ENCODE measurements at places on chromosomes 2 and 18. TPM values are rescaled to one million over a fixed set of nuclear protein-coding genes. Genes with fewer than 3 reads are reported as not detected.

DNA sequence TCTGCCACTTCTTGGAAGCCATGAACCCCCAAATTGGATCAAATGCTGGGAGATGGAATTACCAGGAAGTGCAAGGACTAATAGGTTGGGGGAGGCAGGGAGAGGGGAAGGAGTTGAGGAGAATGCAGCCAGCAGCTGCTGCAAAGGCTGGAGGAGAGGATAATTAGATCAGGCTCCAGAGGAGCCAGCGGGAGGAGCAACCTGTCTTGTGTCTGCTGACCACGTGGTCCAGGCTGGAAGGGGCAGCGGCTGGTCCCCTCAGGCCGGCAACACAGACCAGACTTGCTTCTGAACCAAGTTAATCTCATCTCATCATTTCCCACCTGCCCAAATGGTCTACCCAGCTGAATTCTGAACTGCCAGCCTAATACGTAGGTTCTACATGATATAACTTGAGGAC, 68.3 kb downstream of the MRO start:
- no peak for DNase-seq

DNA sequence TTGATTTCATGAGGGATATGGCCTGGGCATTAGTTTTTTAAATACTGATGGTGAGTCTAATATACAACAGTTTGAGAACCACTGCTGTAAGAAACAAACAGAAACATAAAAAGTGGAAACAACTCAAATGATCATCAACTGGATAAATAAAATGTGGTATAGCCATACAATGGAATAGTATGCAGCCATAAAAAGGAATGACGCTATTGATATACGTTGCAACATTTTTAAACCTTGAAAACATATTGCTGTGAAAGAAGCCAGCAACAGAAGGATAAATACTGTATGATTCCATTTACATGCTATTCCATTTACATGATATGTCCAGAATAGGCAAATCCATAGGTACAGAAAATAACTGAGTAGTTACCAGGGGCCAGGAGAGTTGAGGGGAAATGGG, 6.5 kb downstream of the NFE2L2 start:
- no peak for DNase-seq

The INHBB gene
- total RNA-seq: 2.8 TPM

The MROH2A gene
- under 0.01 TPM for total RNA-seq

DNA sequence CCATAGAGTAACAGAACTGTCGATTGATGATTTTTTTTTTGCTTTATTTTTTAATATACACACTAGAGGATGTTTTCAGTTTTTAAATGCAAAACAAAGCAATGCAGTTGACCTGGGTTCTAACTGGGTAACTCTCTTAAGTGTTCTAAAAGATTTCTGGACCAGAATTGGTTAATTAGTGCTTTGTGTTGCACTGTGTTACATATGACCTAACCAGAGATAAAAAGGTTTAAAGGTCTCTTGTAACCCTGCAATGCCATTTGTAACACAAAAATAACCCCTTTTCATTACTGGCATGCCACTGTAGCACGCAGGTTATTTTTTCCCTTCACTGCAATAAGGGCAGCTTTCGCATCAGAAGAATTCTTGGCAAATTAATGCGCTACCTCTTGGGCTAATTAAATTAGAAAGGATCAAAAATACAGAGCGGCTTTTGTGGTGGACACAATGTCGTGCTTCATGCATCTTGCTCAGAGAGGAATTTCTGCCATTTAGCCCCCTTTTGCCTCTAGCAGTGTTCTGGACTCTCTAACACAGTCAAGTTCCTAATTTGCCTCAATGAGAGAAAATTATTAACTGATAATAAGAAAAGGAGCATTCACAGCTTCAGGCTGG, 250.8 kb upstream of the ZEB2 start:
- DNase-seq: no peak

DNA sequence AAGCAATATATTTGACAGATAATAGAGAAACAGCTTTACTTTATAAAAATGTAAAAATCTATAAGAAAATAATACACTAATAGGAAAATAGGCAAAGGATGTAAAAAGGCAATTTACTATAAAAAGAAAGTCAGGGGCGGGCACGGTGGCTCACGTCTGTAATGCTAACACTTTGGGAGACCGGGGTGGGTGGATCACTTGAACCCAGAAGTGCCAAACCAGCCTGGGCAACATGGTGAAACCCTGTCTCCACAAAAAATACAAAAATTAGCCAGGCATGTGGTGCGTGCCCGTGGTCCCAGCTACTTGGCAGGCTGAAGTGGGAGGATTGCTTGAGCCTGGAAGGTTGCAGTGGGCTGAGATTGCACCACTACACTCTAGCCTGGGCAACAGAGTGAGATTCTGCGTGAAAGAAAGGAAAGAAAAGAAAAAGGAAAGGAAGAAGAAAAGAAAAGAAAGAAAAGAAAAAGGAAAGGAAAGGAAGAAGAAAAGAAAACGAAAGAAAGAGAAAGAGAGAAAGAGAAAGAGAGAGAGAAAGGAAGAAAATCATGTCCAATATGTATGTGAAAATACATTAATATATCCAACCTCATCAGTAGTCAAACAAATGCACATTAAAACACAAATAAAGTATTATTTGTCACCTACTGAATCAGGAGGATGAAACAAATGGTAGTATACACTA, 65.1 kb downstream of the ADD2 start:
- no peak for DNase-seq

GRCh38 chr2:111116843-111117597, 3.7 kb upstream of the BCL2L11 start:
- DNase-seq: no peak

- DNase-seq: no peak
Measured at GRCh38 chr2:235638541-235639427, 144.9 kb downstream of the AGAP1 start.

DNA sequence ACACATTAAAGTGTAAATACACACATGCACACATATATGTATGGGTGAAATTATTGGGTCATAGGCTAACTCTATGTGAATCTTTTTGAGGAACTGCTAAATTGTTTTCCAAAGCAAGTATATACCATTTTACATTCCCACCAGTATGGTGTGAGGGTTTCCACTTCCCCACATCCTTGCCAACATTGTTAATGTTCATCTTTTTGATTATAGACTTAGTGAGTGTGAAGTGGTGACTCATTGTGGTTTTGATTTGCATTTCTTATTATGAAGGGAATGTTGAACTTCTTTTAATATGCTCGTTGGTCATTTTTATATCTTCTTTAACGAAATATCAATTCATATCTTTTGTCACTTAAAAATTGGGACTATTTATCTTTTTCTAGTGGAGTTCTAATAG, 181.8 kb upstream of the GCFC2 start:
- DNase-seq: no peak

The GPR155 gene
- total RNA-seq: 15.4 TPM

GRCh38 chr2:46748121-46748520, 167.5 kb downstream of the MCFD2 start:
- no peak for DNase-seq

The PRSS56 gene
- 0.89 TPM for total RNA-seq

The TMEM169 gene
- total RNA-seq: 7.7 TPM

- DNase-seq: no peak
Measured at GRCh38 chr18:7514796-7515440, 52.2 kb upstream of the PTPRM start.

- DNase-seq: no peak
Measured at GRCh38 chr18:3603421-3604234, 153.7 kb downstream of the TGIF1 start.

- no peak for DNase-seq
Measured at GRCh38 chr2:136305517-136306192, 187.7 kb upstream of the CXCR4 start.

The POTEC gene
- not detected for total RNA-seq

GRCh38 chr2:100522430-100522829, 40.4 kb upstream of the PDCL3 start:
- DNase-seq: no peak

DNA sequence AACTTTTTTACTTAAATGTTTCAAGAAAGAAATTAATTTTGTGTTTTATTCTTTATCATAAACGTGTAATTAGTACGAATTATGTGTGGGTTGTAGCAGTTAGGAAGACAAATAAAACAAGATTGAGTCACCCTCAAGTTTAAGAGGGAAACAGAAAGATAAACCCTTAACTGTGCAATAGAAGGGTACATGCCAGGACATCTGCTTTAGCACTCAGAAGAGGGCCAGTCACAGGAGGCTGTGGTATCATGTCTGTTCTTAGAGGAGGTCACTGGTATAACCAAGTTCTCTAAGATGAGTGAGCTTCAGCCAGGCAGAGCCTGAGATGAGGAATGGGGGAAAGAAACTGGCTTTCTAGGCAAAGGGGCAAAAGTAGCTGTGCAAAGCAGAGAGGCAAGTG, 42.4 kb upstream of the GRHL1 start:
- no peak for DNase-seq

- no peak for DNase-seq
Measured at GRCh38 chr2:25132299-25132635, 36.1 kb downstream of the POMC start.

The FAM110C gene
- total RNA-seq: 3.8 TPM

The TRIM43 gene
- total RNA-seq: 0.59 TPM

The HOXD1 gene
- 2.7 TPM for total RNA-seq
